Stimulated activated CD8-positive, alpha-beta memory T cell treated with anti-CD3 and anti-CD28 coated beads, Interleukin-7, amount 100 ng/mL, for 1 hour (primary cell): ENCODE measurements at places on chromosomes 4 and X.

DNA sequence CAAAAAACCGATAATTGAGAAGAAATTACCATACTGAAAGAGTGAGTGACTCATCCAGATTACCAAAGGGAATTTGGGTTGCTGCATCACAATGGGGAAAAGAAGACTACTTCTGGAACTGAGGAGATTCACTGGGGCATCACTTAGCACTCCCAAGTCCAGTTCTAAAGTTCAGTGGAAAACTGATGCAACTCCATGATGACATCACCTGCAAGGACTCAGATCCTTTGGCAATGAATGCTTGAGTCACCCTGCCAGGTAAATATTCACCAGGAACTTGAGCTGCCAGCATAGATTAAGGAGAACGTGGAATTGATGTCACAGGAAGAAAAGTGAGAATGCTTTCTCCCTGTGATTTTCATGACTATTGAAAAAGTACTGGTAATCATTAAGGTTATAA lies 32.0 kb upstream of the SMIM10L2A start:
- DNase-seq = no peak

- no peak for DNase-seq
Measured at GRCh38 chr4:128564081-128564630, 245.3 kb upstream of the JADE1 start.

DNA sequence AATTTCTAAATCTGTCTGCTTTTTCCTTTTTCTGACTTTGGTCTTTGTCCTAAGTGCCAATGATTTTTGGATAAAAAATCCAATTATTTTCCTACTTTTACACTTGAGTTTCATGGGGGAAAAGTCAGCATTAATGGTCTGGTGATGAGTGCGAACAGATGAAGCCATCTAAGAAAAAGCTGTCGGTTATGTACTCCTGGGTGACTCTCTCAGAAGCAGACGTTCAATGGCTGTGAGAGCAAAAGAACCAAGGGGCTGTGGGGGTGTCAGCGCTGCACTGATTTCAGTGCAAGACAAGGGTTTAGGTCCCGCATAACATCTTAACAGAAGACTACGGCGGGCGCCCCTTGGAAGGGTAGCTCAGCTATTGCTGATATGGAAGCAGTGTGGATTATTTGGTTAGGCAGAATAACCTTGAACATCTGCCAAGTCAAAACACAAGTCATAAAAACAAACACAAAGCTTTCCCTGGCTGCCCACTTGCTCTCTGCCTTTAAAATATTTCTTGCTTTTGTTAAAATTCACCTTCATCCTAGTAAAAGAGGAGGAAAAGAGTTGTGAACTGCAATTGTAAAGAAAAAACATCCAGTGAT lies 240.5 kb downstream of the MAML3 start:
- no peak for DNase-seq

DNA sequence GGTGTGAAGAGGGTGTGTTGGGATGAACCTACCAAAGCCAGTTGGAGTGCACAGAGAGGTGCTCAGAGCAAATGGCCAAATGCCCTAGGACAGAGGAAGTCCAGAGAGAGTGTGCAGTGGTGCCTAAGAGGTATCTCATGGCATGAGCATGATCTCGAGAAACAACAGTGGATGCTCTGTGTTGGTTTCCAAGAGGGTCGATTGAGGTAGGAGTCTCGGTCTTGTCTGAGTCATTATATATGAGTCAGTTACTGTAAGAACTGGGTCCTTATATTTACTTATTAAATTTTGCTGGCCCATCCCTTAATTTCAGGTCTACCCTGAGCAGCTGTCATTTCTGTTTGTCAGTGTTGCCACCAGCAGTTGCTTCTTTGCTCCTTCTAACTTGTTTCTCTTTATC lies 86.6 kb upstream of the TMEM150C start:
- DNase-seq = no peak

- DNase-seq = no peak
Measured at GRCh38 chr4:46385235-46385634, 4.7 kb downstream of the GABRA2 start.

DNA sequence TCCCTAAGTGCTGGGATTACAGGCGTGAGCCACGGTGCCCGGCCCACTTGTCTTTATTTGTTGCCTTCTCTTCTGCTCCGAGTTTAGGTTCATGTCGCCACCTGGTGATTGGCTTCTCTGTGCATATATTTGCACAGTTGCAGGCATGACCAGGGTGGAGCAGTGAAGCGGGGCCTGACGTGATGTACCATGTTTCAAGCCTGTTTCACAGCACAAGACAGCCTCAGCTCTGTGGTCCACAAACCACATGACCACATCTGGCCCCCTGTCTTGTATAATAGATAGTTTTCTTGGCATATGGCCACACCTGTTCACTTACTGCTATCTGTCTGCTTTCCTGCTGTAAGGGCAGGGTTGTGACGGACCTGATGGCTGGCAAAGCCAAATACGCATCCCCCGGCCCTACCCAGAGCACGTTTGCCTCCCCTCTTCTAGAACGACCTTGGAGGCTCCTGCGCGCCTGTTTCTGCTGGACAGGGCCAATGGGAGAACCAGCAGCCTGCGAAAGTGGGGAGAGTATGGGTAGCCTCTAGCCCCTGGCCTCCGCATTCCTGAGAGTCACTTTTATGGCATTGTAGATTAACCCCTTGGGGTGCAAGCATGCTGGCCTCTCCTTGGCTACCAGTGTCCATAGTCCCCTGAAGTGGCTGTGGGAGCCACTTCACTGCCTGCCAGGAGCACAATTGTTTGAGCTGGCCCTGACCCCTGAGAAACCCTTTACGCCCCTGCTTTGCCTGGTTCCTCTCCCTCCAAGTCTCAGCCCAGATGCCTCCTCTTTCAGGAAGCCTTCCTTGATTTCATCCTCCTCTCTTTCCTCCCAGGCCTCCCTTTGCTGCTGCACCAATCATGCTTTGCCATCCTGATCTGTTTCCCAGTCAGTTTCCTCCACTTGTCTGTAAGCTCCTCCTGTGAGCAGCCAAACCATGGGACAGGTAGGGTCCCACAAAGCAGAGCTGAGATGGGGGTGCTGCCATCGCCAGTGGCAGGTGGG lies 6.0 kb upstream of the SH3TC1 start:
- no peak for DNase-seq
